ENCODE measurements at places on chromosomes 12 and 14. TPM values are rescaled to one million over a fixed set of nuclear protein-coding genes. Genes with fewer than 3 reads are reported as not detected.

GRCh38 chr14:63603749-63604277, 37.9 kb downstream of the WDR89 start:
- no peak overlapping the region for H3K4me3 ChIP-seq
- H3K36me3 ChIP-seq = peaks cover 43% of the 10 kb centered on the region
- peak overlapping the region; percentile 19 for H3K27ac ChIP-seq
- H3K27me3 ChIP-seq = no peaks in the 10 kb centered on the region
- peaks cover 8% of the 10 kb centered on the region for H3K4me1 ChIP-seq

DNA sequence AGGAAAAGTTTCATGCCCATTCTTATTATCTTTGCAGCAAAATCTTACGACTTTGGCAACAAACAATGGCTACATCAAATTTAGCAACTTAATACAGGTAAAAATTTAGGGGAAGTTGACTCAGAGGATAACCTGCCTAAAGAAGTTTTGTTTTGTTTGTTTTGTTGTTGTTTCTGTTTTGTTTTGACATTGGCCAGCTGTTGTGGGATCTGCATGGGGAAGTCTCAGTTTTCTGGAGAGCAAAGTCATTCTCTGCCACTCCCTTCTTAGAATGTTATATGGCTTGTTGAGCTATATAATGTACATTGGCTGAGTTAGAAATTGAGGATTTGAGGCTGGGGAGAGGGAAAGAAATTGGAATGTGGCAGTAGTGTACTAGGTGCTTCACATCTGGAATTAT, 109.5 kb downstream of the NT5DC3 start:
- no peaks in the 10 kb centered on the region for H3K4me1 ChIP-seq
- no peak overlapping the region for H3K27ac ChIP-seq
- no peak for DNase-seq
- H3K36me3 ChIP-seq = no peaks in the 10 kb centered on the region
- H3K27me3 ChIP-seq = no peaks in the 10 kb centered on the region

DNA sequence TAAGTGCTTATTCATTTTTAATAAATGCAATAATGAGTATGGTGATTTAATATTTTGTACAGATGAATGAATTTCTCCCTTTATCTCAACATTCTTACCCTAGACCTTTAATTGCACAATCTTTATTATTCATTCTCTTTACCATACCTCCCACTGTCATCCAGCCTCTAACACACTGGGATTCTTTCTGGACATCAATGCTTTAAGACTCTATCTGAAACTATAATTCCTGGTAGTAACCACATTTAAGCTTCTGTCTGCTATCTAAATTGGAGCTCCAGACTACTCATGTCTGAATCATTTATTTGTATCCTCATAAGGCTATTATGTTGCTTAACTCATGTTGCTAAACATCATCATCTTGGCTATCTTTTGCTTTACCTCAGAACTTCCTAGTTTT, 270.2 kb downstream of the ALG10B start:
- H3K4me1 ChIP-seq = no peaks in the 10 kb centered on the region
- H3K36me3 ChIP-seq = no peaks in the 10 kb centered on the region
- H3K27me3 ChIP-seq = no peaks in the 10 kb centered on the region
- H3K27ac ChIP-seq = no peak overlapping the region

GRCh38 chr12:45232146-45232755, 16.4 kb downstream of the ANO6 start:
- DNase-seq = no peak
- H3K27me3 ChIP-seq = no peaks in the 10 kb centered on the region
- H3K4me3 ChIP-seq = no peak overlapping the region
- H3K4me1 ChIP-seq = peaks cover 57% of the 10 kb centered on the region
- H3K36me3 ChIP-seq = no peaks in the 10 kb centered on the region
- H3K27ac ChIP-seq = peak overlapping the region; percentile 69

GRCh38 chr14:101960225-101960624, 4.1 kb upstream of the DYNC1H1 start:
- DNase-seq = peak; percentile 67
- no peak overlapping the region for H3K4me3 ChIP-seq
- H3K36me3 ChIP-seq = no peaks in the 10 kb centered on the region
- no peak overlapping the region for H3K27ac ChIP-seq
- no peaks in the 10 kb centered on the region for H3K27me3 ChIP-seq

- DNase-seq = no peak
- H3K27me3 ChIP-seq = no peaks in the 10 kb centered on the region
- peaks cover 3% of the 10 kb centered on the region for H3K36me3 ChIP-seq
- H3K4me3 ChIP-seq = no peak overlapping the region
Observed at GRCh38 chr14:103746701-103747100, 31.1 kb downstream of the ZFYVE21 start.

DNA sequence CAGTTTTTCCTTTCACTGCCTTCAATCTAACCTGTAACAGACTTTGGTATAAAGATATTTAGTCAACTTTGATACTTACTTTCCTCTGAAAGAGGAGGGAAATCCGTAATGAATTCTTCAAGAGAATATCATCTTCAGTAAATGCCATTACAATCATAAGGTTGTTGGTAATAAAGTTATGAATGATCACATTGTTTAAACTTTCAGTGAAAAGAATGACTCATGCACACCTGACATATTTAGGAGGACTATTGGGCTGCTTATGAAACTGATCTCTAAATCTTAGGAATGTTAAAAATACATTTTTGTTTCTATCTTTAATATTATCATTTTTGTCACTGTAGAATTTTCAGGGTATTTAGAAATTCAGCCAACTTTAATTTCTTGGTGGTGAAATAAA, 474.7 kb downstream of the SLC16A7 start:
- H3K27me3 ChIP-seq = no peaks in the 10 kb centered on the region
- H3K4me3 ChIP-seq = no peak overlapping the region
- no peaks in the 10 kb centered on the region for H3K36me3 ChIP-seq
- no peak overlapping the region for H3K27ac ChIP-seq
- DNase-seq = no peak

GRCh38 chr12:15088105-15088504, 115.3 kb downstream of the PDE6H start:
- H3K27ac ChIP-seq = no peak overlapping the region
- H3K36me3 ChIP-seq = no peaks in the 10 kb centered on the region
- H3K4me3 ChIP-seq = no peak overlapping the region
- peak; percentile 7 for DNase-seq
- no peaks in the 10 kb centered on the region for H3K4me1 ChIP-seq
- H3K27me3 ChIP-seq = peaks cover 3% of the 10 kb centered on the region

DNA sequence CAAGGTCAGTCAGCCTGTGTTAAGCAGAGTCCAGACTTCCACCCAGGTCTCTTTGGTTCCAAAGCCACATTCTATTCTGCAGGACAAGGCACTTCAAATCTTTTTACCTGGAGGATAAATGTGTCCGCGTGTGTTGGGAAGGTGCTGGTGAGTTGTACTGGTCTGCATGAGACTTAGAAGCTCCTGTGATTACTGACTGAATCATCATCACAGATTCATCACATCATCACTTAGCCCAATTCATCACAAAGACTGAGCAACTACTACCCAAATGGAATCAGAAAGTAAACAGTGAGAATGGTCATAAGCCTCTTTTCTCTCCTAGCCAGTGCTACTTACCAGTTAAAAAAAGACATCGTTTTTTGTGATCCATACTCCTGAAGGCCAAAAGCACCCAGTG, 5.3 kb downstream of the SLC15A5 start:
- no peaks in the 10 kb centered on the region for H3K4me1 ChIP-seq
- no peaks in the 10 kb centered on the region for H3K27me3 ChIP-seq

- DNase-seq = no peak
- no peak overlapping the region for H3K27ac ChIP-seq
- H3K4me3 ChIP-seq = no peak overlapping the region
- H3K36me3 ChIP-seq = no peaks in the 10 kb centered on the region
- H3K4me1 ChIP-seq = no peaks in the 10 kb centered on the region
Observed at GRCh38 chr12:34387711-34388635, 365.7 kb downstream of the ALG10 start.

The RFLNA gene
- total RNA-seq = not detected

GRCh38 chr12:46946137-46946536, 120.3 kb upstream of the SLC38A4 start:
- H3K4me1 ChIP-seq = no peaks in the 10 kb centered on the region
- no peak for DNase-seq
- no peak overlapping the region for H3K4me3 ChIP-seq

- DNase-seq = no peak
- peaks cover 7% of the 10 kb centered on the region for H3K36me3 ChIP-seq
Observed at GRCh38 chr12:107526555-107527180, 158.9 kb upstream of the PWP1 start.

GRCh38 chr12:92927436-92928281, 1.4 kb downstream of the EEA1 start:
- DNase-seq = no peak
- H3K27me3 ChIP-seq = no peaks in the 10 kb centered on the region
- peaks cover 6% of the 10 kb centered on the region for H3K36me3 ChIP-seq
- peaks cover 35% of the 10 kb centered on the region for H3K4me1 ChIP-seq
- peak overlapping the region; percentile 97 for H3K27ac ChIP-seq

- H3K4me1 ChIP-seq = no peaks in the 10 kb centered on the region
- no peak overlapping the region for H3K27ac ChIP-seq
- no peaks in the 10 kb centered on the region for H3K27me3 ChIP-seq
- H3K36me3 ChIP-seq = peaks cover 33% of the 10 kb centered on the region
- no peak overlapping the region for H3K4me3 ChIP-seq
Observed at GRCh38 chr14:65057695-65058094, 44.6 kb downstream of the MAX start.

DNA sequence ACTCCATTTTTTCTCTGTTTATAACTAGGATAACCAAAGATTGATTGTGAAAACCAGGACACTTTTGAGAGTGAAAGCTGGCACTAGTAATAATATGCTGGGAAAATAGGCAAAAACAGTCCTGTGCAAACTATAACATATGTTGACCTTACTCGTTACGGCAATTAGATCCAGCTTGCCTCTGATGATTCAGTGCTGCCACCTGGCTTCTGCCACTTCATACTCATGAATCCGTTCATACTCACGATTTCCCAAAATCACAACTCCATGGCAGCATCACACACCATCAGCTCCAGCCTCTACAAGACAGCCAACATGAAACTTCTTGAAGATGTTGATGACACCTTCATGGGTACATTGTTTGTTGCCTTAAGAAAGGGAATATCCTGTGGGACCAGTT, 49.1 kb upstream of the CAND1 start:
- H3K36me3 ChIP-seq = no peaks in the 10 kb centered on the region
- H3K4me3 ChIP-seq = no peak overlapping the region

The HHIPL1 gene
- total RNA-seq = 0.05 TPM

GRCh38 chr14:104576232-104576969, 3.2 kb upstream of the C14orf180 start:
- no peaks in the 10 kb centered on the region for H3K36me3 ChIP-seq
- no peaks in the 10 kb centered on the region for H3K27me3 ChIP-seq
- H3K4me3 ChIP-seq = no peak overlapping the region
- no peak for DNase-seq
- H3K4me1 ChIP-seq = no peaks in the 10 kb centered on the region
- H3K27ac ChIP-seq = no peak overlapping the region

The LPAR5 gene
- total RNA-seq = 8.1 TPM

GRCh38 chr12:52769946-52770345, 7.2 kb downstream of the KRT76 start:
- no peak for DNase-seq
- no peaks in the 10 kb centered on the region for H3K36me3 ChIP-seq
- no peak overlapping the region for H3K4me3 ChIP-seq
- H3K27me3 ChIP-seq = peaks cover 3% of the 10 kb centered on the region
- no peak overlapping the region for H3K27ac ChIP-seq
- no peaks in the 10 kb centered on the region for H3K4me1 ChIP-seq

- peak overlapping the region; percentile 19 for H3K4me3 ChIP-seq
- no peaks in the 10 kb centered on the region for H3K27me3 ChIP-seq
- H3K36me3 ChIP-seq = peaks cover 63% of the 10 kb centered on the region
- H3K27ac ChIP-seq = peak overlapping the region; percentile 88
- no peak for DNase-seq
Observed at GRCh38 chr14:61428261-61428660, 106.9 kb downstream of the PRKCH start.

DNA sequence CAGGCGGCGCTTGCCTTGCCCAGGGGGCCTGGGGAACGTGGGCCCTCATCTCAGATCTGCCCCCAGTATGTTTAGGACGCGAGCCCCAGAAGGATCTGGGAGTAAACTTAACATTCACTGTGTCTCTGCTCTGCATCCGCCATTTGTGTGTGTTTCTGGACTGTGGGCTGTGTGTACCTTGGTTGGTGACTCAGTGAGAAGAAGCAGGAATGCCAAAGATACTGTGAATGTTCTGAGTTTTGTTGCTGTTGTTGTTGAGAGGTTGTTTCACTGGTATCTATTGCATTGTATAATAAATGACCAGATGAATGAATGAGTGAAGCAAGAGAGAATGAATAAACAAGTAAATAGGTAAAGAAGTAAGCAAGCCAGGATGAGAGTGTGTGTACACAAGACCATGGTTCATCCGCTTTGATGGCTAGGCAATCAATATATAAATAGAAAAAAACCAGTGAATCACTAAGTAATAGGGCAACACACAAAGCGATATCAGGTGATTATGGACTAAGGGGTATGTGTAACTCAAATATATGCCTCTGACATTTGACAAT, 20.5 kb downstream of the MEG3 start:
- no peaks in the 10 kb centered on the region for H3K36me3 ChIP-seq
- H3K27ac ChIP-seq = no peak overlapping the region
- H3K4me3 ChIP-seq = no peak overlapping the region
- H3K4me1 ChIP-seq = peaks cover 8% of the 10 kb centered on the region
- DNase-seq = no peak

DNA sequence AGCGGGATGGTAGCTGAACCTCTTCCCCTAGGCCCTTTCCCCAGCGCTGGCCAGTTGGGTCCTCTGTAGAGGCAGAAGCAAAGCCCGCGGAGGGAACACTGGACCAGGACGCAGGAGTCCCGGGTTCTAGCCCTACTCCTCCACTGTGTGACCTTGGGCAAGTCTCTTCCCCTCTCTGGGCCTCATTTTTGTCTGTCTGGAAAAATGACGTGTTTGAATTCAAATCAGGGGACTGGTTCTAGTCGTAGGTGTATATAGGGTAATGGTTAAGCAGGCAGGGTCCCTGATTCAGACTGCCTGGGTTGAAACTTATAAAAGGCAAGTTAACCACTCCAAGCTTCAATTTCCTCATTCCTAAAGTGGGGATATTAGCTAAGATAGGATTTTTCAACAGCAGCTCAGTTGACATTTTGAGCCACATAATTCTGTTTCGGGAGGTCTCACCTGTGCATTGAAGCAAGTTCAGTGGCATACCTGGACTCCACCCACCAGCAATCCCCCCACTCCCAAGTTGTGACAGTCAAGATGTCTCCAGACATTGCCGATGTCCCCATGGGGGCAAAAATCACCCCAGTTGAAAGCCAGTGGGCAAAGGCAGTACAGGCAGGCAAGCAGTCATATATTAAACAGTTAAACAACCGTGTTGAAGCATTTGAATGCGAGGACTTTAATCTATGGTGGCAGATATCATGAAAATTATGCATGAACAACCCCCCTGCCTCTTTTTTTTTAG, 899 bp downstream of the TPCN1 start:
- no peaks in the 10 kb centered on the region for H3K27me3 ChIP-seq
- H3K4me3 ChIP-seq = peak overlapping the region; percentile 95
- H3K4me1 ChIP-seq = peaks cover 33% of the 10 kb centered on the region
- no peak for DNase-seq

The C1R gene
- 0.97 TPM for total RNA-seq

The PRIM1 gene
- 80.3 TPM for total RNA-seq

The PRPF40B gene
- total RNA-seq = 4.9 TPM

Measured in activated CD8-positive, alpha-beta T cell treated with anti-CD3 and anti-CD28 coated beads for 36 hours (primary cell).